ENCODE measurements at places on chromosomes 4 and X.

- no peak for DNase-seq
Measured at GRCh38 chr4:8747467-8748235, 124.0 kb downstream of the HMX1 start.

- no peak for DNase-seq
Measured at GRCh38 chrX:96889726-96890125, 6.0 kb downstream of the RPA4 start.

GRCh38 chr4:74975848-74976824 is 43.2 kb downstream of the PARM1 start:
- DNase-seq = no peak

- DNase-seq = no peak
Measured at GRCh38 chr4:81453024-81453423, 18.7 kb downstream of the RASGEF1B start.

DNA sequence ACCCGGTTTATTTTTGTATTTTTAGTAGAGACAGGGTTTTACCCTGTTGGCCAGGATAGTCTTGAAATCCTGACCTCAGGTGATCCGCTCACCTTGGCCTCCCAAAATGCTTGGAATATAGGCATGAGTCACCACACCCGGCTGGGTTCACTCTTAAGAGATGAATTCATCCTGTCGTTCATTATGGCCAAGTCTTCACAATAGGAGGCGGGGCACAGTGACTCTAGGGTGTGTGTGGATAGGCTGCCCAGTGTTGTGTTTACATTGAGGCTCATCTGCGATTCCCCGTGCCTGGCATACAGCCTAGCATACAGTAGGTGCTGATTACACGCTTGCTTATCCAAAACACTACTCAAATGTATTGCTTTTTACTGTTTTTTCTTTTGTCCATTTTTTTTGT is 41.3 kb upstream of the IGFBP7 start:
- no peak for DNase-seq

DNA sequence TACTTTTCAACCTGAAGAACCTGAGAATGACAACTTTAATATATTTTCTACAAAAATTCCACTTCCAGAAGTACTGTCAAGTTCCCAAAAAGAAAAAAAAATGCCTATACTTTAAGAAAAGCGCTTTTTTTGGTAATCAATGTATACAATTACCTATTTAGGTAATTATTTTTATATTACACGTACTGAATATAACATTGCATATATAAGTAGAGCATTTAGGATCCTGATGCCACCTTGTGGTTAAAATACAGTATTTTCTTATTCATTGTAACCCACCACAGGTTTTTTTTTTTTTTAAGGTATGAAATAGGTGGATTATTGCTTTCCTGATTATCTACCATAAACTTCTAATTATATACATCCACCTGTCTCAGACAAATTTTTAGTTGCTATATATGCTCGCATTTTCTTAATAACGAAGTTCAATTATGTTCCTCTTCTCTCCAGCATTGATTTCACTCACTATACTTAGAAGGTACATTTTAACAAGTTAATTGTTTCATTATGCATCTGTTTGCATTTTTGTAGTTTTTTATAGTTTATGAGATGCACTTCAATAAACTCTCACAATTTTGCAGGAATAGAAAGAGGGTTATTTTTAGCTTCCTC is 5.2 kb downstream of the MAP9 start:
- no peak for DNase-seq

- no peak for DNase-seq
Measured at GRCh38 chr4:8136972-8137710, 21.5 kb downstream of the ABLIM2 start.

- DNase-seq = no peak
Measured at GRCh38 chr4:6613676-6614651, 26.5 kb upstream of the MRFAP1 start.

DNA sequence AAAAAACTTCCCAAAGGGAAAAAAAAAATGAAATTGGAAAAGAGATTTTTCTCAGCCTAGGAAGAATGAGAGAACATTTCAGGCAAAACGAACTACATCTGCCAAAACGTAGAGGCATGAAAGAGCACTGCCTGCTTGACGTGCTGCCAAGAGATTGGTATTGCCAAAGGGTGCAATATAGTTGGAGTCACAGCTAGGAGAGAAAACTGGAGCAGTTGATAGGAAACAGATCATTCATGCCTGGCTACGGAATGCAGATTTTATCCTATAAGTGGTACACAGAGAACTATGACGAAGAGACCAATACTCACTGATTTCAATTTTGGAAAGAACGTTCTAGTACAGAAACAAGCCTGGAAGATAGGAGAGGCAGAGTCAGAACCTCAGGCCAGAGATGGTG is 68.4 kb upstream of the IQCM start:
- DNase-seq = no peak

DNA sequence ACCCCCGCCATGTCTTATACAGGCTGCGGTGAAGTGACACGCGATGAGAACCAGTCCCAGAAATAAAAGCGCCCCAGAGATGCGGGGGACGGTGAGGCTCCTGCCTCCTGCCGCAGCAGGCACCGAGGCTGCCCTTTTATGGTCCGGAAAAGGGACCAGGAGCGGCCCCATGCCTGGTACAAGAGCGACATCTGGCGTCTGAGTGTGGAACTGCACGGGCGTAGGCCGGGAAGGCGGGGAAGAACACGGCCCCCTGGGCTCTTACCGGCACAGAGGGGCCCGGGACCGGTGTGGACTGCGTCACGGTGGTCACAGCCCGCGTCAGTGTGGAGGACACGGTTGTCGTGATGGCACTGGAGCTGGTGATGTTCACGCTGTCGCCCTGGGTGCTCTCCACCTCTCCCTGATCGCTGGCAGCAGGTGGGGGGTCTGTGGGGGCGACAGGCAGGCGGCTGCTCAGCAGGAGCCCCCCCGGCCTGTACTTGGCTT is 8.9 kb upstream of the RENBP start:
- DNase-seq = peak; percentile 64

DNA sequence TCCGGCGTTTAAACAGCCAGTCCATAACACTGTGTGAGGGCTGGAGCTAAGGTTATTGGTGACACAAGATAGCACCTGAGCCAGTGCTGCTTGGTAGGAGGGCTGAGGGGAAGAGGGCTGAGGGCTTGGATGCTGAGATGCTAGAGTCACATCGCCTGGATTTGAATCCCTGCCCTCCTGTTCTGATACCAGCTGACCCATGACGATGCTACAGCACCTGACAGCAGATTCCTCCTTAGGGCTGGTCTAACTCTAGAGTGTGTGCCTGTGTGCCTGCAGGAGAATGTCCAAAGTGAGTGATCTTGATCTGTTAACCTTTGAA is 102.5 kb downstream of the PTTG2 start:
- no peak for DNase-seq

DNA sequence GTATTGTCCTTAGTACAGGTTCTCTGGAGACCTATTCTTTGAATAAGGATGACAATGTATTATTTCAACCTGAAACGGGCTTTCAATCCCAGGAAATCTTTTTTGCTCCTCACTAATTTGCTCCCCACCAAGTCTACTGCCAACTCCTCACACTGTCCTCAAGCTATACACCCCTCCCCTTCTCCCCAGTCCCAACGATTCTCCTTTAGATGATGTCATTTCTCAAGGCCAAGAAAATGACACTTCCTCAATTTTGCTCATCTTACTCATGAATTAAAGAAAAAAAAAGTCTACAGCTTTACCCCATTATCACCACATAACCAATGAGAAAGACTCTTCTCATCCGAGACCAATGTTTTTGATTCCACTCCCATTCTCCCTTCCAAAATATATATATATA is 20.6 kb downstream of the AP1S2 start:
- DNase-seq = no peak

DNA sequence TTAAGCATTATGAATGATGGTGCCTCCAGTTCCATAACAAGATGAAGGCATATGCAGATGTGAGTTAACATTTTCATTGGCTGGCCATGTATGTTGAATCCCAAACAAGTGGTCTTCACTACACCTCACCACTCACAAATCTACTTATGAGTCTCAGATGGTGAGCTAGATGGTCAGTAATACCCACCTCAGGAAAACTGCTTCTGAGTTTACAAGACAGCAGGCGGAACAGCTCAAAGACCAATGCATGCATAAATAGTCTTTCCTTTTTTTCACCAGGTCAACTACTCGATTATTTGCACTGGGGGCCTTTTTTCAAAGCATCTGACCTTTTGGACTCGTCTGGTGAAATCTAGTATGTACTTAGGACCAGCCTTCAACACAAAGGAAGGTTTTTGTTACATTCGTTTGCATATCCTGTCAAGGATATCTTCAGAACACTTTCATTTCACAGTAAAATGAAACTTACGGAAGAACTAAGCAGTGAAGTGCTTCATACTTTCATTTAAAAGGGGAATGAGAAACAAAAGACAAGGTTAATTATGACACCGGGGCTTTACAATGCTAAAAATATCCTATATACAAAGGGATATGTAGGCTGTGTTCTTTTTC is 23.1 kb upstream of the TLR7 start:
- no peak for DNase-seq

- DNase-seq = no peak
Measured at GRCh38 chrX:132090403-132091159, 37.2 kb downstream of the FRMD7 start.

- no peak for DNase-seq
Measured at GRCh38 chr4:78693777-78694456, 82.2 kb upstream of the BMP2K start.

GRCh38 chrX:13864264-13864663 is 47.4 kb upstream of the GPM6B start:
- no peak for DNase-seq

- DNase-seq = no peak
Measured at GRCh38 chr4:71415491-71415890, 76.7 kb downstream of the SLC4A4 start.

DNA sequence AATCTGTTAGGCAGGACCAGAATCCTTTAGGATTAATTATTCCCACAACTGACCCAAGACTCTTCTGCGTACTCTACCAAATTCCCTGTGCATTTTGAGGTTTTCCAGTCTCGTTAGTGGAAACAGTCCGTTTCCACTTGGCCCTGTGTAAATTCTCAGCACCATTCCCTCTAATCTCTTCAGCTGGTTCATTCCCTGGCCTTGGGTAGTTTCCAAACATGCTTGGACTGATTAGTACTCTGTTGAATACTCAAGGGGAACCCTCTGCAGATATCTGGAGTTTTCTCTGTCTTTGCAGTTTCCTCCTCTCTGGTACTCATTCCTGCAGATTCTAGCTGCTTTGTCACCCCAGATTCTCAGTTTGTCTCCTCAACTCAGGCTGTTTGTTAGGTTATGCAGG is 80.4 kb downstream of the ZFX start:
- no peak for DNase-seq

- no peak for DNase-seq
Measured at GRCh38 chr4:7687796-7688195, 251.9 kb downstream of the AFAP1 start.

DNA sequence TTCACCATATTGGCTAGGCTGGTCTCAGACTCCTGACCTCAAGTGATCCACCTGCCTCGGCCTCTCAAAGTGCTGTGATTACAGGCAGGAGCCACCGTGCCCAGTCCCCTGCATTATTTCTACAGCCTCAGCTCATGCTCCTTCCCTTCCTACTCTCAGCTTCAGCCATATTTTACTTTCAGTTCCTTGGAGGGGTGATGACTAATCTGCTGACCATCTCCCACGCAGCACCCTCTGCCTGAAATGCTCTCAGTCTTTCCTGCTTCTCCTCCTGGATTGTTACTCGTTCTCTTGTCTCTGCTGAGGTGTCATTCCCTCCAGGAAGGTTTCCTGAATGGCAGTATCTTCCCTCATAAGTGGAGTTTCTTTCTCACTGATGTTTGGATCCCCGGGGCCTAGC is 63.3 kb downstream of the MOSPD2 start:
- no peak for DNase-seq

DNA sequence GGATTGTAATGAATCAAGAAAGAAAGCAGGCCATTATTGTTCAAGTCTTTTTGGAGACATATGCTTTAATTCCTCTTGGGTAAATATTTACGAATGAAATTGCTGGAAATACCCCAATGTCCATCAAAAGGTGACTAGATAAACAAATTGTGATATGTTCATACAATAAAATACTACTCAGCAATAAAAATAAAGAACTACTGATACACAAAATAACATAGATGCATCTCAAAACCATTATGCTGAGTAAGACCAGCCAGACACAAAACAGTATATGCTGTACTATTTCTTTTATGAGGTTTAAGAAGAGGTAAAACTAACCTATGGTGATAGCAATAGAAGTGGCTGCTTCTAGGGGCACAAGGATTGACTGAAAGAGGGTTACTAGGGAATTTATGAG is 28.8 kb upstream of the JADE1 start:
- DNase-seq = no peak

DNA sequence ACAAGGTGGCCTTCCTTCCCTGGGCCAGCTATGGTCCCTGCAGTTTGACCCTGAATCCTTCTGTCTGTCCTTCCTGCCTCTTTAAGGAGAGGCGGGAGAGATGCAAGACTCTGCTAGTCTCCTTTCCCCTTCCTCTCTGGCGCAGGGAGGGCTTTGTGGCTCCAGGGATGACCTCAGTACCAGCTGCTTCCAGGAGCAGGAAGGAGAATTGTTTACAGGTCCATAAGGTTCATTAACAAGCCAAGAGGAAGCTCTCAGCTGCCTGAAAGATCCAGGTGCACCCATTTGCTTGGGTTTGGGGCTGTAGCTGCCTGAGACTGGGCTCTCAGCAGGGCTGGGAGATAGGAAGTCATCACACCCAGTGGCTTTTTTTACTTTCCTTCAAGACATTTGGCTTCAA is 4.0 kb upstream of the FATE1 start:
- no peak for DNase-seq

DNA sequence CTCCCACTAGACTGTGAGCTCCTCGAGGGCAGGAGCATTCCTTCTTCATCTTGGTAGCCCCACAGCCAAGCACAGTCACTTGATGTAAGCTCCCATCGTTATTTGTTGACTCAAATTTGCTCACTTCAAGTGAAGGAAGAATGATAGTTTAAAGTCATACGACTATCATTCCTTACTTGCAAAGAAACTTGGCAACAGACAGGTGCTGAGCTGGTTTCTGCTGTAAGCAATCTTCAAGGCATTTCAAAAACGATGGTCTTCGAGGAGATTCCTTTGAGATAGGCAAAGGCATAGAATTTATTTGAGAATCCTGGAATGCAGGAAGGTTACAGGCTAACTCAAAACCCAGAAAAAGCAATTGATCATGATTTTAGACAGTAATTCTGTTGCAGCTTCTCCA is 64.8 kb downstream of the QDPR start:
- no peak for DNase-seq

GRCh38 chrX:136865270-136866158 is 15.0 kb downstream of the RBMX start:
- DNase-seq = no peak

- DNase-seq = no peak
Measured at GRCh38 chr4:165208741-165209388, 1.5 kb downstream of the KLHL2 start.

GRCh38 chr4:22483551-22483981 is 32.3 kb downstream of the ADGRA3 start:
- DNase-seq = no peak

GRCh38 chr4:158789853-158790252 is 21.0 kb downstream of the FNIP2 start:
- DNase-seq = no peak

DNA sequence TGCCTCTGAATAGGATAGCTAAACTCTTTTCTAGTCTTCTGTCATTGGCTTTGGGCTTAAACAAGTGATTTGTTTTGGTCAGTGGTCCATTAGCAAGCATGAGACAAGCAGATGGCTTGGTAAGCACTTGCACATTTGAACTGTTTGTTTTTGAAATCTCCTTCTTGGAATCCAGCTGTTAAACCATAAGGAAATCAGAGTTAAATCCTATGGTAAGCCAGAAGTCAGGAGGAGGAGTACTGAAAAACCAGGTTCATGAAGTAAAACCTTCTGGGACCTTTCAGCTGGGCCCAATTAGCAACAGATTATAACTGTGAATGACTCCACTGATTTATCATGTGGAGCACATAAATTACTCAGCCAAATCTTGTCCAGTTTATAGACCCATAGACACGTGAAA is 1042.5 kb upstream of the PABPC4L start:
- no peak for DNase-seq

All from activated T-cell treated with anti-CD3 and anti-CD28 coated beads for 1 hour (primary cell).